ENCODE measurements at places on chromosomes 6 and 20. TPM values are rescaled to one million over a fixed set of nuclear protein-coding genes. Genes with fewer than 3 reads are reported as not detected.
A peak's percentile ranks its signal among the peaks of the same experiment; 100 is the strongest.

NINL gene
- total RNA-seq: 5.8 TPM

SYTL3 gene
- total RNA-seq: 1.5 TPM

DNA sequence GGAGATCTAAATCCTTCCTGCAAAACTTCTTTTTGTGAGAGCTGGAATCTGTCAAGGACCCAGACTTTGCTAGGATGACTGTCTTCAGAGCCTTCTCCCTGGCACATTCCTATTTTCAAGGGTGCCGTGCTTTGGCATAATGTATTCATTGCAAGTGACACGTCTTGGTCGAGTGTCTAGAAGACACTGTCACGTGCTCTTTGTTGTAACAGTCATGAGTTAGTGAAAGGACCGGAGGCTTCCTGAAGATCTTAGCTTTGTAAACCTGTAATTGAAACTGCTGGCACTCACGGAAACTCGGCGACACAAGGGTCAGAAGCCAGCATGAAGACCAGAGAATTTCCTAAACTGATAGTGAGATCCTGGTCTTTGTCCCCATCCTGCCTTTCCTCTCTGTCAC lies 19.7 kb upstream of the TAGAP start:
- no peak for DNase-seq

TRERF1 gene
- total RNA-seq: 3.3 TPM

DNA sequence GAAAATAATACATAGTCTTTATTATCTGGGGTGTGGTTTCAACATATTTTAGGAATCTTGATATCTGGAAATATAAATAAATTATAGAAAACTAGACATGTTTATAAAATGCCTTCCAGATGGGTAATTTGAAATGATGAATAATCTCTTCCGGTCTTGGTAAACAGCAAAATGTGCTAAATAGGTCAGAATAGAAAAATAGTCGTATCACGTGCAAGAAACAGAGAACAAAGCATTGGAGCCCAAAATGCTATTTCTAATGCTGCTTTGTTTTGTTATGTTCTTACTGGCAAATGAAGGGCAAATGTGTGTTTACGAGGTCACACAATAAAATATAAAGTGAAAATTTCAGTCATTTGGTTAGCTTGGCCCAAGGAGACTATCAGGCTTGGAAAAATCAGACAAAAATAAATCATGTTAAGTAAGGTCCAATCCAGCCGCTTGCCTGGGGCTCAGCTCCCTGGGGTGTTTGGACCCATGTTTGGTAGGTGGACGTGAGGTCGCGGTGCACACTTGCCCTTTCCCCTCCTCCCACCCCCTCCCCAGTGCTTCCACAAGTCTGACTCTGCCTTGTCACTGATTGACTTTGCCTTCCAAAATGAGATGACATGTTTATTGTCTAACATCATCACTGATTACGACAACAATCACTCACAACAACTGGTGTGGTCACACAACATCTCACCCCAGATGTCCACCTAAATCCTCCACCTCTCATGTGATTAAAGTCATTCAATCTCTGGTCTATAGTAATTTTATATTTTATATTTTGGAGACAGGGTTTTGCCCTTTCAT lies 56.0 kb downstream of the RIN2 start:
- no peak for DNase-seq

GRCh38 chr6:158705386-158706126 lies 55.7 kb downstream of the SYTL3 start:
- no peak for DNase-seq

- DNase-seq: no peak
Measured at GRCh38 chr20:15033269-15033668, 695.9 kb upstream of the FLRT3 start.

DNA sequence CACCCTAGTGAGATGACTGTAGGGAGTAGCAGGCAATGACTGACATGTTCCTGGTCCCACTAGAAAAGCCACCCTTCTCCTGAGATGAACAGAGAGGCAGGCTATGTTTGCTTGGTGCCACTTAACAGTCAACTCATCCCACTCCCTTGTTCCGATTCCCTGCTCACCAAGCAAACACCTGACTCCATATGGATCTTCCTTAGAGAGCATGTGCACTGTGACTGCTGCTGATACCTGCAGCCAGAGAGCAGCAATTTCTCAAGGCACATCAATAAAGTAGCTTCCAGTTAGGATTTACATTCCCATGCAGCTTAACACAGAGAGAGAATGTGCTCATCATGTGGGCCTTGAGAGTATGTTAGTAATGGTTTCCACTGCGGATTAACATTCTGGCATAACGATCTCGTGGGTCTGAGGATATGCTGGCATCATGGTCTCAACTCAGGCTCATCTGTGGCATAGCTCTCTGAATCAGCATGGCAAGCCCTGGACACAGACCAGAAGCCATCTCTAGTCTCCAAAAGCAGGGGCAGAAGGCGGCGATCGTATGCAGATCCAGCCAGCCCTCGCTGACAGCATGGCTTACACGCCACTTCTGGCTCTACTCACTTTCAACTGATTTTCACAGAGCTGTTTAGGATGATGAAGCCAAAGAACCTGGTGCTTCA lies 43.9 kb downstream of the ATXN1 start:
- DNase-seq: no peak

DNA sequence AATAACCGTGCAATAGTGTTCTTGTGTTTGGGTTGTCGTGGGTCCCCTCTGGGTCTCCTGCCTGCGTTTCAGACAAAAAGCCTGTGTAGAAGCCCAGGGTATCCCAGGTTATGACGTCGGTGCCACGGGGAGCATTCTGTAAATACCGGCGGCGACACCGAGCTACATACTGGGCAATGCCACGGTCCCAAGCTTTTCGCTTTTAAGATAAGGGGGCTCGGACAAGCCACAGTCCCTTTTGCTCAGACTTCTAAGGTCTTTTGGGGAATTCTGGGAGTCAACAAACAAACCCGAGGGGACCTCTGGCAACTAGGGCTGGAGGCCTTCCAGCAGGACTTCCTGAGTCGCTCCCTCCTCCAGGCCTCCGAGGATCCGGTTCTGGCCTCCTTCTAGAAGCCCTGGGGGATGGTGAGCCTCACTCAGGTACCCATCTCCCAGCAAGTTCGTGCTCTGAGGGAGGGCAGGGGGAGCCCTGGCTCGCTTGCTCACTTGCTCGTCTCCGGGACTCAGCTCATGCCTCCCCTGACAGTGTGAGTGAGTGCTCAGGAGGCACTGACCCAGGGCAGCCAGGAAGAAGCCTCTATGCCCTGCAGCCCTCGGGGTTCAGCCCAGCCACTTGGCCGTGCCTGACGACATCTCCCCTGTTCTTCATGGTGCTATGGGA lies 62.4 kb upstream of the MRPS10 start:
- DNase-seq: peak; percentile 34

DNA sequence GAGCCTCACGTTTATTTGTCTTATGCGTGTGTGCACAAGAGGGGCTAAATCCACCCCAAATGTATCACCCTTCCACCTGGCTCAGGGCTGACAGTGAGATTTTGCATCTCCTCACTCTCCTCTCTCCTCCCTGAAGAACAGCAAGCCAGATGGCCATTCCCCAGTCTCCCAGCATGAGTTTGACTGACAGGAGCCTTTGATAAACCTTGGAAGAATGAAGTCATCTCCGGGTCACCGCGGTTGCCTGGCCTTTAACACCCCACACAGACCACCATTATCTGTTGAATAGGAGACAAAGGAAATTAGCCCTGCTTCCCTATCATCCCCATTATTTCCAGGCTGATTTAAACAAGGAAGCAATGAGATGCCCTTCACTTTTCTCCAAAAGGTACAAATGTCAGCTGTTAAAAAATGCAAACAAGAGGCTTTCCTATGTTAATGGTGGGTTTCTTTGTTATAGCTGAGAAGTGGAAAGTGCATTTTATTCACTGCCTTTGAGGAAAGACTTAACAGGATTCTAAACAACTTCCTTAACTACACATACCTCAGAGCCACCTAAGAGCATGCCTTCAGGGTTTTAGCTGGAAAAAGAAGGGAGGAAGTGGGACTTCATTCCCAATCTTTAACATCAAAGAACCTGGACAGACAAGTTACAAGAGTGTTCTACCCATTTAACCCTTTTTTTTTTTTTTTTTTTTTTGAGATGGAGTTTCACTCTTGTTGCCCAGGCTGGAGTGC lies 524.8 kb upstream of the ID4 start:
- no peak for DNase-seq

- no peak for DNase-seq
Measured at GRCh38 chr20:1382670-1383069, 10.2 kb downstream of the FKBP1A start.

GRCh38 chr6:114282292-114282691 lies 60.5 kb downstream of the HS3ST5 start:
- DNase-seq: no peak

- DNase-seq: no peak
Measured at GRCh38 chr20:42472198-42472597, 717.5 kb downstream of the PTPRT start.

DNA sequence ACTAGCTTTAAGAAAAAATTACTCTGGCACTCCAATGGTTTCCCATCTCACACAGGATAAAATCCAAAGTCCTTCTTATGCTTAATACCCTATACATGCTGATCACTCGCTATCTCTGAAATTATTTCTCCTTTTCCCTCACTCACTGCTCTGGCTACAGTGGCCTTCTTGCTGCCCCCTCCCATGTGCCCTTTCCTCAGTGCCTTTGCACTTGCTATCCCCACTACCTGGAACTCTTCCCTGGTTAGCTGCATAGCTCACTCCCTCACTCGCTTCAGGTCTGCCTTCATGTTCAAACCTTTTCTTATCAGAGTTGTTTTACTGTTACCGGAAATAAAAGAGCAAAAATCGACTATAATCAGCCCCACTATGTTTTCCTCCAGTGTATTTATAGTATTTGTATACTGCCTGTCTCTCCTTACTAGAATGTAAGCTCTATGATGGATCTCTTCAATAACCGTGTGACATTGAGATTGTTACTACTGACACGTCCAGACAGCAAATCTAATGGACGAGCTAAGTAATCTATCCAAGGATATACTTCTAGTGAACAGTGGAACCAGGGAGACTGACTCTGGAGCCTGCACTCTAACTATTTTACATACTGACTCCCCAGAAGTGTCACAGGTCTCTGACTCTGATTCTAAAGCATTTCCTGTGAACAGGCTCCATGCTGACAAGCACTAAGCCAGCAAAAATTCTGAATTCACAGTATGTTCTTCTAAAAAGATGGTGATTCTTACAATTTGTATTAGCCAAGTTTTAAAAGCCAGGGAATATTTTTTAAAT lies 25.1 kb downstream of the FKBP5 start:
- peak; percentile 61 for DNase-seq

DYNLT2 gene
- total RNA-seq: 1.8 TPM

GRCh38 chr6:27279513-27280063 lies 32.1 kb downstream of the PRSS16 start:
- peak; percentile 33 for DNase-seq

GRCh38 chr6:22043284-22043962 lies 253.4 kb downstream of the PRL start:
- DNase-seq: no peak

FAM184A gene
- 4.8 TPM for total RNA-seq

PRICKLE4 gene
- not detected for total RNA-seq

- DNase-seq: no peak
Measured at GRCh38 chr6:155221086-155221485, 42.7 kb upstream of the CLDN20 start.

PBOV1 gene
- not detected for total RNA-seq

DNA sequence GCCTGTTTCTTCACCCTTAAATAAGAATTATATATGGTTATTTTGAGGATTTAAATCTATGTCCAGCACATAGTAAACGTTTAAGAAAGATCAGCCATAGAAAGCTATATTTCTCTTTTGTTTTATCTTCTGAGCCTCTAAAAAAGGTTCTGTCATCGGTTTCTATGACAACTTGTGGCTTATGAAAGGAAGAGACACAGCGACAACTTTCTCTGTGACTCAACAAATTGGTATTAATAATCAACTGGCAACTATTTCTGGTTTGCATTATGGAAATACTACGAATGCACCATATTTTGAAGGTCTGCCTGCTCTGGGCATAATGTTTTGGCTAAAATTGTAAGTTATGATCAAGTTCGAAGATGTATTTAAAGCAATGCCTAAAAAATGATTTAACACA lies 751.0 kb downstream of the CD109 start:
- no peak for DNase-seq

THEMIS gene
- not detected for total RNA-seq

- DNase-seq: no peak
Measured at GRCh38 chr6:139520321-139520768, 145.9 kb upstream of the CITED2 start.

- DNase-seq: no peak
Measured at GRCh38 chr6:31307669-31308049, 35.8 kb upstream of the HLA-C start.

DNA sequence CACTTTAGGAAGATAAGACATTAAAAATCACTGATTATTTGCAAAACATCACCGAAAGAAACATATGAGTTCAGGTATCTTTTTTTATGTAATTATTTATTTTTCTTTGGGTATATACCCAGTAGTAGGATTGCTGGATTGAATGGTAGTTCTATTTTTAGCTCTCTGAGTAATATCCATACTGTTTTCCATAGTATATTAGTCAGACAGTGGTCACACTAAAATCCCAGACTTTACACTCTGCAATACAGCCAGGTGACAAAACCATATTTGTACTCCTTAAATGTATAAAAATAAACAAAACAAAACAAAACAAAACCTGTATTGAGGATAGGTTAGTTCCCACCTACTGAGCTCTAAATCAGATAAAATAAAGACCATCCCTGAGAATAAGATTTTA lies 1024.3 kb upstream of the EYS start:
- DNase-seq: no peak

- DNase-seq: no peak
Measured at GRCh38 chr20:62208061-62208794, 11.8 kb downstream of the HRH3 start.

SLC52A3 gene
- total RNA-seq: 3.0 TPM

COL9A3 gene
- 6.1 TPM for total RNA-seq

GRCh38 chr20:11084508-11084907 lies 410.7 kb upstream of the JAG1 start:
- no peak for DNase-seq

LPIN3 gene
- total RNA-seq: not detected

DNA sequence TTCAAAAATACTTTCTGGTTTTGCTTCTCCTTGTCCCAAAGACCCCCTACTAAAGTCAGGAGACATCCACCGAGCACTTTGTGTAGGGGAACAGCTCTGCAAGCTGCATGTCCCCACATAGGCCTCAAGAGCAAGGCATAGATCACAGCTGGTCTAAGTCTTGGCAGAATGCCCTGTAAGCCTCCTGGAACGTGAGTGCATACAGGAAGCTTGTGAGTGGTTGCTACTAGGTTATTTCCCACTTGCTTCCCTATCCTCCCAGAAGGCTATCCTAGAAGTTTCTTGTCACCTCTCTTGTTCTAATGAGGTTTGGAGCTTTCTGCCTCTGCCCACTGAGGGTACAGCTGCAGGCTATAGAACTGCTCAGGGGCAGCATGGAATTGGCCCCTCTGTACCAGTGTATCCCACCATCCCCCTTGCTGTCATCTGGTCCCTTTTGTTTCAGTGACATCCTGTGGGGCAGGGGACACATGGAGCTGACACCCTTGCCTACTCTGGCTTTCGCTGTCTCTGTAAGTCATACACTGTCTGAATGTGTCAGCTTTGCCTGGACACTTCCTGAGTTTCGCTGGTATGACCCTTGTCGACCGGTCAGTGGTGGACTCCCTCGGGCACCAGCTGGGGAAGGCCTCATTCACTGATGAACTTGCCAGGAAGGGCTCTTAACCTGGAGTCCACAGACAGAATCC lies 35.6 kb upstream of the KCNK16 start:
- DNase-seq: peak; percentile 65

GRCh38 chr6:37777272-37777834 lies 42.2 kb upstream of the ZFAND3 start:
- no peak for DNase-seq

Measured in Daoy (cell line).